NCI-H1048 (cell line): ENCODE measurements at places on chromosomes 16 and 17.

GRCh38 chr17:49318435-49318965 lies 43.5 kb downstream of the ZNF652 start:
- DNase-seq: no peak

- no peak for DNase-seq
Observed at GRCh38 chr17:31007695-31008373, 37.0 kb downstream of the RNF135 start.

DNA sequence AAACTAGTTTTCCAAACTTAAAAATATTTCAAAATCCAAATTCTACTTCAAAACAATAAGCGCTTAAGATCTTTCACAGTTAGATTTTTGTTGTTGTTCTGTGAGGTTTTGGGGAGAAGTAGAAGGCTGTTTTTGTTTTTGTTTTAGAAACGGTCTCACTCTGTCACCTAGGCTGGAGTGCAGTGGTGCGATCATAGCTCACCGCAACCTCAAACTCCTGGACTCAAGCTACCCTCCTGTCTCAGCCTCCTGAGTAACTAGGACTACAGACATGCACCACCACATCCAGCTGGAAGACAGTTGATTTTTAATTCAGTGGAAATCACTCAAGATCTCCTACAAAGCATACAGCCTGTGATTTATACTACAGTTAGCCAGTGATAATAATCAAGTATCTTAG lies 2.7 kb downstream of the SHCBP1 start:
- no peak for DNase-seq

DNA sequence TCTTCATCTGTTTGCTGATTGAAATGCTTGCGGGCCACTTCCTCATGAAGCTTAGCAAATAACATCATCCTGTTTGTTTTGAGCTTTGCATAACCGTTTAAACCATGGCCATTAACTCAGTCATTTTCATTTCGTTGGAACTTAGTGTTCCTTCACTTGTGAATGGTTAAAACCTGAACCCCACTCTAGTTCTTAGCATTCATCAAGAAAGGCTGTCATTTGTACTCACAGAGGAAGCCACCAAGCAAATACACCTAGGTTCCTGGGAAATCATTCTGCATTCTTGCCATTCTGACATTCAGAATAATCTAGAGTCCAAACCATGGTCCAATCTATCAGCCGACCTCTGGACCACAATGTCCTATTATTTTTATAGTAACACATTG lies 8.4 kb upstream of the TAT start:
- no peak for DNase-seq

DNA sequence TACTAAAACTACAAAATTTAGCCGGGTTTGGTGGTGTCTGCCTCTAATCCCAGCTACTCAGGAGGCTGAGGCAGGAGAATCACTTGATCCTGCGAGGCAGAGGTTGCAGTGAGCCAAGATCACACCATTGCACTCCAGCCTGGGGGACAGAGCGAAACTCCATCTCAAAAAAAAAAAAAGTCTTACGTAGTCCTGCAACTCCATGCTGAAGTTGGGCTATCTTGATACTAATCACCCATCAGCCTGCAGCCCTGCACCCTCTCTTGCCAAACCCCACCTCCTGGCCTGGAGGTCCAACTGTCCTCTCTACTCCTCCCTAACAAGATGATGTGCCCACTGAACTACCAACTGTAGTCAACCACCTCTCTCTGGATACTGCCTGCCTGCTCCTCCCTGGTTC lies 4.8 kb downstream of the TMEM170A start:
- DNase-seq: no peak

DNA sequence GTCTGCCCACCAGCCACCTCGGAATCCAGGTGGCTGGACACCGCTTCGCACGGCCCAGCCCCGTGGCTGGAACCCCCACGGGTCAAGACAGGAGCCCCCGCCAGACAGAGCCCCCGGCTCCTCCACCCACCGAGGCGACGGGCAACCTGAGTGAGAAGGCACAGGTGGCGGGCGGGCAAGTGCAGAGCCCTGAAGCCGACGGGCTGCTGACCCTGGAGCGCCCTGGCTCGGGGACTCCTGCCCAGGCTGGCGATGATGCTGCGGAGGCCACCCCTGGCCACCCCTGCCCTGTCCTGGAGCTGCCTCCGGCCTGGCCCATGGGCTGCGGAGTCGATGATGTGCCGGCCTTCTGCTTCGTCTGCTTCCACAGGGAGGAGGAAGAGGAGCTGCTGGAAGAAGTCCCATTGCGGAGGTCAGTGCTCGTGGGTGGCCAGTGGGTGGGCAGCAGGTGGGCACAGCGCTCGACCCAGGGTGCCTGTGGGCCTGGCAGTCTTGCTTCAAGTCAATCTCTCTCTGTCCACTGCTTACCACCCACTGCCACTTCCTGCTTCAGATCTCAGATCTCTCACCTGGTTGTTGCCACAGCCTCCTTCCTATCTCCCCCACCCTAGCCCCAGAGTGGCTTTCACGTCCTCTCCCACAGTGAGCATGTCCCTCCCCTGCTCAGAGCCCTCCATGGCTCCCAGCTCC lies 33.1 kb upstream of the SBK1 start:
- no peak for DNase-seq

GRCh38 chr16:4743226-4743878 lies 9.0 kb downstream of the DNAAF8 start:
- no peak for DNase-seq

GRCh38 chr17:62619417-62620155 lies 7.9 kb upstream of the MRC2 start:
- no peak for DNase-seq

DNA sequence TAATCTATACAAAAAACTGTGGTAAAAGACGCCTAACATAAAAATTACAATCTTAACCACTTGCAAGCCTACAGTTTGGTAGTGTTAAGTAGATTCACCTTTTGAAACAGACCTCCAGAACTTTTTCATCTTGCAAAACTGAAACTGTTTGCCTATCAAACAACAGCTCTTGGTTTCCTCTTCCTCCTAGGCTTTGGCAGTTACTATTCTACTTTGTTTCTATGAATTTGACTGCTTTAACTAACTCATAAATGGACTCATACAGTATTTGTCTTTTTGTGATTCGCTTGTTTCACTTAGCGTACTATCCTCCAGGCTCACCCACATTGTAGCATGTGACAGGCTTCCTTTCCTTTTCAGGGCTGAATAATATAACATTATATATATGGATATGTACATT lies 97.0 kb downstream of the PRKCA start:
- no peak for DNase-seq

DNA sequence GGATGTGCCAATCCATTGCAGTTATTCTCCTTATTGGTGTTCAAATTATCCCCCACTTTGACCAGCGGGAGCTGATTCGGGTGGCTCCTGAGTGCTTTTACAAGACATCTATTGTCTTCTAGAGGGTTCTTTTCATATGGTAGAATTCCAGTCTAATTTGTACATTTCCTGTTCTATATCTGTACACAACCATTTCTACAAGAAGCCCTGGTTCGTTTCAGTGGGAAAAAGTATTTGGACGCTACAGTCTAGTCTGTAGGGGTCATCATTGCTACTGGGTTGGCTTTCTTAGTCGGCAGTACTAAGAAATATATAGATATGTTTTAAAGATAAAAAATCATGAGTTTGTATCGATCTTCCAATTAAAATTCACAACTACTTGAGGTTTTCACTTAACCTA lies 262.6 kb downstream of the MAP2K6 start:
- DNase-seq: no peak

DNA sequence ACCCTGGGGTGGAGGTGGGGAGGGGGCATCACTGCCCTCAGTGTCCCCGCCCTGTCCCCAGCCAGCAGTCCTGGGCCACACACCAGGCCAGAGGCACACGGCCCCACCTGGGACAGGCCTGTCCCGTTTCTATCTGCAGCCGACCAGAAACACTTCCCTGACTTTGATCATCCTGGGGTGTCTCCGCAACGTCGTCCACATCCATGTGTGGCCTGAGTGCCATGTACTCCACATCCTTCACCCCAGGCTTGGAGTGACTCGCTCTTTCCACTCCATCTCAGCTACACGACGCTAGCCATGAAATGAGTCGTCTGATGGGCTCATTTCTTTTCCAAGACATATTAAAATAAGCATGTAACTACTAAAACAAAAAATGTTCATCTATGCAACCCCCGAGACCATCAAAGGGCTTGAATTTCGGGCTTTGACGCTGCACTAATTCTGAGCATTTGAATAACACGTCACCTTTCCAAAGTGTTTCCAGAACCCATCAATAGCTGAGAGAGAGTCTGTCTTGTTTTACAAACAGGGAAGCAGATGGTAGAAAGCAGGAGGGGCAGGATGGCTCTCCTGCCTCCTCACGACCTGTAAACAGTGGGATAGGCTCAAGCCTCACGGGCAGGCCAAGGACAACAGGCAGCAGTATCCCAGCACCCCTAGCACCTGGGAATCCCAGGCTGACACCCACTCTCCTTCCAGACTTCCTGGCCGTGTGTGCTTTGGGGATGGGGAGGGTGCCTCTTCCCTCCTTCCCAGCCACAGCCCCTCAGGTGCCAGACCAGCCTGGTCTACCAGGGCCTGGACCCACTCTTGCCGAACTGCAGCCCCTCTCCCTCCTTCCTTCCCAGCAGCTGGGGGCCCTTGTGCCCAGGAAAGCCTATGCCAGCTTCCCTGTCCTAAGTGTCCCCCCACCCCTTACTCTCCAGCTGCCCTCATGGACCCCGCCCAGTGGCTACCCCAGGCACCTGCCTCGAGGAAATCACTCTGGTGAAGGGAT lies 20.0 kb upstream of the RASD1 start:
- no peak for DNase-seq

GRCh38 chr16:85546585-85547447 lies 66.3 kb upstream of the GSE1 start:
- DNase-seq: no peak

- DNase-seq: no peak
Observed at GRCh38 chr17:73043686-73044581, 48.6 kb downstream of the SLC39A11 start.

DNA sequence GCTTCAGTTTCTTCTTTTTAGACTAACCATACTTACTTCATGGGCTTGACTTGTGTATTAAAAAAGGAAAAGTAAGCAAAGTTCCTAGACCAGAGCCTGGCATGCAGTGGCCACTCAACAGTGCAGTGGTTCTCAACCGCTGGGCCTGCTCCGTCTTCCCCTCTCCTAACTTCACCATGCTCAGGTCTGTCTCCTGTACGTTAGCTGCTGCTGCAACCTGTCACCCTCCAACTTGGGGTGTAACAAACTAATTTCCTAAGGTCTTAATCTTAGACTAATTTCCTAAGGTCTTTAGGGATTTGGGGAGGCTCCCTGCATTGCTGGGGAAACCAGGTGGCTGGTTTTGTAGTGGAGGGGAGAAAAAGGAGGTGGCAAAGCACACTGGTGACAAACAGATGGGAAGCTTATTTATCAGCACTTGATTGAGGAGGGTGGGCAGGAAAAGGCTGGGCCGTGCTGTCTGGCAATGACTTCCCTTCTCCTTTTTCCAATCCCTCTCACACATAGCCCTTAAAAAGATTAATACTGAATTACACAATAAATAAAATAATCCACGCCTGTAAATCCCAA lies 2.2 kb upstream of the ARL4D start:
- DNase-seq: no peak

- DNase-seq: no peak
Observed at GRCh38 chr16:12716658-12717057, 87.0 kb downstream of the CPPED1 start.

GRCh38 chr16:88616736-88617135 lies 21.6 kb upstream of the IL17C start:
- no peak for DNase-seq

DNA sequence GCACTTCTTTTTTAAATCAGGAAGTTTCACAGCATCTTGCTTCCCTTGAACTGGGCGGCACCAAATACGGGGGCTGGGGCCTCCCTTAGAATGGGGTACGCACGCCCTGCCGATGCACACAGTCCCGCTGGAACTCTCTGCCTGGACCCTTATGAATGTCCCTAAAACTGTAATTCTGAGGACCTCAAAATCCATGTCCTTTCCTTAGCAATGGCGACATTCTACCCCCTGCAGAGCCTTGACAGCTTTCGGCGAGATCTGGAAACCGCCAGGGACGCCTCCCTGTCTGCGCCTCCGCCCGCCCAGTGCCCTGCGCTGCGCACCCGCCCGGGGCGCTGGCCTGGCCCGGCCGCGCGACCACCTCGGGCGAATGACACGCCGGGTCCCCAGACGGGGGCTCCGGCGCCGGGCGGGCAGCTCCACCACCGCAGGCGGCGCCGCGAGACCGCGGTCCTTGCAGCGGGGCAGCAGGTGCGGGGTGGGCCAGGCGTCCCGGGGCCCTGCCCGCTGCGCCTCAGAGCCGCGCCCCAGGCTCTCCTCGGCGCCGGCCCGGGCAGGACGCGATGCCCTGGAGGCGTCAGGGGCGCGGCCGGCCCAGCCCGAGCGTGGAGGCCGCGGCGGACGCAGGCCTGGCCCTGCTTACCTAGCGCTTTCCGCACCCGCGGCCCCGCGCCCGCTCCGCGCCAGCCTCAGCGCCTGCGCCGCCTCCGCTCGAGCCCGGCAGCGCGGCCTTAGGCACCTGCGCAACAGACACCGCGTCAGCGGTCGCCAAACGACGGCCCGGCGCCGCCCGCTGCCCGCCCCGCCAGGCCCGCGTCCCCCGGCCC lies 548 bp downstream of the HAGH start:
- no peak for DNase-seq

DNA sequence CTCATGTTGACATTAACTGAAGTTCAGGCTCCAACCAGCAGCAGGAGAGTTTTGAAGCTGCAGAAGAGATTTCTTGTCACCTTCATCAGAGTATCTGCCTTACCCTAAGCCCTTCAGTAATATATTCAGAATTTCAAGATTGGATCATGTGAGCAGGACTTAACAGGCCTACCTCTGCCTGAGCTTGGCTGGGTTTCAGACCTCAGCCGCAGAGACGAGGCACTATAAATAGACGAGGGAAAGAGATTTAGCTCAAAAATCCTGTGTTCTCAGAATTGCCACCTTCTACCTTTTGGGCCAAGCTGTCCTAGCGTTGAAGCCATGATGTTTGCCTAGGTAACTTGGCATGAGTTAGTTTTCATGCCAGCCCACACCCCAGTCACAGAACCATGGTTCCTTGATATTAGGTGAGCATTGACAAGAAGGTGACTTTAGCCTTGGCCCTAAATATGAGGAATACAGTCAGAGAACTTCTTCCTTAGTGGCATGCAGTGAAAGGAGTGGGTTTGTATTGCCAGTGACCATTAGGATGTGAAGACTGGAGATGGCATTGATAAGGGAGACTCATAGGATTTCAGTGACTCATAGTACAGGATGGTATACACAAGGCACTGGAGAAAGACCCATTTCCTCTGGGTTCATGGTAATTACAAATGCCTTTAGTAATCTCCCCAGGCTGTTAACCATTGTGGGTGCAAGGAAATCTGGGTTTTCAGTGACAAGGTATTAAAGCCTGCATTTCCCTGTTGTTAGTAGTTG lies 224.3 kb downstream of the MSI2 start:
- DNase-seq: no peak
